ENCODE measurements at places on chromosomes 11 and 22.

GRCh38 chr11:24521601-24522000 lies 24.7 kb downstream of the LUZP2 start:
- DNase-seq = no peak

GRCh38 chr22:37999640-38000272 lies 15.4 kb upstream of the SOX10 start:
- DNase-seq = no peak

GRCh38 chr11:108787105-108787504 lies 122.2 kb downstream of the DDX10 start:
- DNase-seq = no peak

GRCh38 chr11:119759324-119759723 lies 30.3 kb upstream of the NECTIN1 start:
- no peak for DNase-seq

GRCh38 chr22:34841911-34842310 lies 224.0 kb upstream of the ISX start:
- DNase-seq = no peak

GRCh38 chr11:2542406-2542805 lies 97.6 kb downstream of the KCNQ1 start:
- no peak for DNase-seq

DNA sequence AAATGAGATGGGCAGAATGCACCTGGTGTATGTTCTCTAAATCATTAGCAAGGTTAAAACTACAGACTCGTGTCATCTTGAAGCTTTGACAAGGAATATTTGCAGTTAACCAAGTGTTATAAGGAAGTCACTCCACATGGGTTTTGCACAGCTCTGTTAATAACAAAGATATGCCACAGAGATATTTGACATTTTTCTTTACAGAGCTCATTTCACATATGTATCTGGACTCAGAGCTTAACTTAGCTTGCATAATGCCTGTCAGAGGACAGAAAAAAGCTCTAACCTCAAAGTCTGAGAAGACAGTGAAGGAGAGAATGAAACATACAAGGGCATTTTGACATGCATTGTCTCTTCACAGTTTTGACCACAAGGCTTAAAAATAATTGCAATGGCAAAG lies 105.5 kb downstream of the C11orf87 start:
- no peak for DNase-seq

- no peak for DNase-seq
Observed at GRCh38 chr22:27501191-27501936, 300.2 kb downstream of the MN1 start.

GRCh38 chr11:7270233-7270865 lies 18.6 kb downstream of the SYT9 start:
- DNase-seq = no peak

GRCh38 chr22:40524392-40525249 lies 111.9 kb downstream of the MRTFA start:
- DNase-seq = no peak

- DNase-seq = no peak
Observed at GRCh38 chr22:42025421-42025820, 26.8 kb downstream of the WBP2NL start.

DNA sequence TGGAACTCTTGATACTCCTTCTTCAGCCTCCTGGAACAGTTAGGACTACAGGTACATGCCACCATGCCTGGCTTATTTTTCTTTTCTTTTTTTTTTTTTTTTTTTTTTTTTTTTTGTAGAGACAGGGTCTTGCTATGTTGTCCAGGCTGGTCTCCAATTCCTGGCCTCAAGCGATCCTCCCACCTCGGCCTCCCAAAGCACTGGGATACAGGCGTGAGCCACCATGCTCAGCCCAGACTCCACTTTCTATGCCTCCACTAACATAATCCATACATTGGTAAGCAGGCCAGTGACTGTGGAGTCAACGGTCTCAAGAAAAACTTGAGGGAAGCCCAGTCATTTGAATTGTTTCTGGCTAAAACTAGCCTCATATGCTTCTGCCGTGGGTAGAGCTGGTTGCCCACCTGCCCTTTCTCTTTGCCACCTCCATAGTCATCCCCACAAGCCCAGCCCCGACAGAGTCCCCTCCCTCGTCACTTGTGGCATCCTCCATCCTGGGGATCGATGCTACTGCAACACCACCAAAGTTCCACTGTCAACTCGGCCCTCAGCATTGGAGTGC lies 2.4 kb downstream of the SCN2B start:
- no peak for DNase-seq

- DNase-seq = no peak
Observed at GRCh38 chr22:21943571-21944448, 8.8 kb downstream of the PPM1F start.

GRCh38 chr22:46287873-46288751 lies 8.6 kb upstream of the GTSE1 start:
- no peak for DNase-seq

DNA sequence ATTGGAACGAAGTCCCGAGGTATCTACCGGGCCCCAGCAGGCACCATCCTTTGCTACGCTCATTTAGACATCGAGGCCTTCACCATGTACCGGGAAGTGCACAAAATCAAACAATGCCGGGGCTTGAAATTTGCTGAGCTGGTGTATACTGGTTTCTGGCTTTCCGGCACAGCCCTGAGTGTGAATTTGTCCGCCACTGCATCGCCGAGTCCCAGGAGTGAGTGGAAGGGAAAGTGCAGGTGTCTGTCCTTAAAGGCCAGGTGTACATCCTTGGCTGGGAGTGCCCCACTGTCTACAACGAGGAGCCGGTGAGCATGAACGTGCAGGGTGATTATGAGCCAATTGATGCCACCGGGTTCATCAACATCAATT lies 158.8 kb upstream of the GUCY1A2 start:
- DNase-seq = no peak

DNA sequence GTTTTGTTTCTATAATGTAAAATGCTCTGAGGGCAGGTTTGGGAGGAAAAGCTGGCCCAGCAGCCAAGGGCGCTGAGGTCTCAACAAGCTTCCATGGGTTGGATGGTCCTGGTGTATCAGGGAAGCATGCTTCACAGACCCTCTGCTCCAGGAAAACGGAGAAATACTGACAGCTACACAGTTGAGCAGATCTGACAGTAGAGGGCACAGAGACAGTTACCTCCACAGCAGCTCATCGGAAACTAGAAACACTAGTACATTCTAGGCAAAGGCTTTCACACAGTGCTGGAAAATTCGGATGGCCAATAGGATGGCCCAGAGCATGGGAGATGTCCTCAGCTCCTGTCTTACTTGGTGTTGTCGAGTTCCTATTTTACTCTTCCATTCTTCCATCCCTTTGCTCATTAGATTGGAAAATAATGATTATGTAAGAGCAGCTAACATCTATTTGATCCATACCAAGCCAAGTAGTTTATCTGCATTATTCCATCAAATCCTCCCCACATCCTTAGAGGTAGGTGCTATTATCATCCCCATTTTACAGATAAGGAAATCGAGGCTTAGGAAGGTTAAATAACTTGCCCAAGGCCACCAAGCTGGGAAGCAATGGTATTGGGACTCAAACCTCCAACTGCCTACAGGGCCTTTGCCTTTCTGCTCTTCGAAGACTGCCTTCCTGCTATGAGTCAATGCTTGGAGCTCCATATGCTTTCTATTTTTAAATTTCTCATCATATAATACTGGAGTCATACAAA lies 28.3 kb downstream of the LMO2 start:
- DNase-seq = no peak

- no peak for DNase-seq
Observed at GRCh38 chr11:74418509-74418895, 20.3 kb upstream of the PGM2L1 start.

- no peak for DNase-seq
Observed at GRCh38 chr11:66880496-66881450, 23.9 kb downstream of the LRFN4 start.

GRCh38 chr11:9701799-9702198 lies 37.9 kb downstream of the SWAP70 start:
- DNase-seq = no peak

- DNase-seq = no peak
Observed at GRCh38 chr11:93574638-93575220, 31.5 kb upstream of the SMCO4 start.

GRCh38 chr11:131658952-131659351 lies 288.5 kb downstream of the NTM start:
- DNase-seq = no peak

DNA sequence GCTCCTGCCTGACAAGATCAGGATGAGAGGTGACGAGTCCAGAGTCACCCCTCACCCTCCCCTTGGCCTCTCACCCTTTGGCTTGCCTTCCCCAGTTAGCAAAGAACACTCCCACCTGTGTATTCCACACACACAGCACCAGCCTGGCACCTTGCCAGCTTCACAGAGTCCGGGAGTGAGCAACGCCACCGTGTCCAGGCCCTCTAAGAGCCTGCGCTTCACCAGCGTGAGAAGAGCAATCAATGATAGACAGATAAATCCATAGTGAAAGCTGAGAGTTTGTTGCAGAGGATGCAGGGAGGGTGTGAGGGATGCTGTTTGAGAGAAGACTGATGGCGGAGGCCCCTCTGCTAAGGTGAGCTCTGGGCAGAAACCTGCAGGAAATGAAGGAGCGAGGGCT lies 404.5 kb downstream of the LARGE1 start:
- DNase-seq = no peak

- DNase-seq = no peak
Observed at GRCh38 chr11:121032546-121032945, 8.6 kb downstream of the TBCEL start.

- no peak for DNase-seq
Observed at GRCh38 chr11:17878743-17879142, 134.1 kb downstream of the SERGEF start.

- no peak for DNase-seq
Observed at GRCh38 chr22:21940521-21940920, 12.1 kb downstream of the PPM1F start.

DNA sequence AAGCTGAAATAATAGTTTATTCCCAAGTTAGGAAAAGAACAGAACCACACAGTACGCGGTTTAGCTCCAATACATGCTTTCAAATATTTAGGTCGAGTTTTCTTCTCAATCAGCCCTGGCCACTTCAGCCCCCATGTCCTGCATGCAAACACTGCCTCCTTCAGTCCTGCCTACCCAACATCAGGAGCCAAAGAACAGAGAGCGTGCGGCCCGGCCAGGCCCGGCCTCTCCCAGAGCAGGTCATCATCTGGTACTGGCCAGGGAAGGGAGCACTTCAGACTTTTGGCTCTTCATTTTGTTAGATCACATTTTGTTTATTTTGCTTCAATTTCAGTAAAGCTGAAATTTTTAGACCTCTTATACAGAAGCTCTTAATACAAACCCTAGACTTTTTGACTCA lies 6.7 kb downstream of the BRD1 start:
- DNase-seq = no peak

DNA sequence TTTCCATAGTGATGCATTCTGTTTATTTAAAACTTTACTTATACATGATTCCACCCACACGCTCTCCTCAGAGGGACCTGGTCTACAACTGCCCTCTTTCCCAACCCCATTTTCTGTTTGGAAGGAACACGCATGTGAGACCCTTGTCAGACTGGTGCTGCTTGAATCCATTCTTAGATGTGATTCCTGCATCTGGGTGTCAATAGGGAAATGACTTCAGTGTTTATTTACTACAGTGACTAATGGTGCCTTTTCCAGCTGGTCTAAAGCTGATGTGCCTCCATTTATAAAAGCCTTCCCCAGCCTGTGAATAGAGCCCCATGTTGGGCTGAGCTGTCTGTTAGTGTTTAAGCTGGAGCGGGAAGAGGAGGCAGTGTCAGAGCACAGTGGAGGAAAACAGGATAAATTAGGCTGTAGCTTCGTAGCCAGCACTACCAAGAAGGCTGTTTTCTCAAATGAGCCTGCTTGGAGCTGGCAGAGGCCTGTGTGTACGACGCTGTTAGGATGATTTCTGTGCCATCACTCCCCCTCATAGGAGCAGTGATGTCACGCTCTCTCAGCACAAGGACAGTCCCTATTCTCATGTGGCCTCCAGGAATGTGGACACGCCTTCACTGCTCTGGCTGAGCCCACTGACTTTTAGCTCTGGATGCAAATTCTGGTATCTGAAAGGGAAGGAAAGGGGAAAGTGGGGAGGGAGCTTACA lies 18.9 kb upstream of the C11orf96 start:
- DNase-seq = no peak

DNA sequence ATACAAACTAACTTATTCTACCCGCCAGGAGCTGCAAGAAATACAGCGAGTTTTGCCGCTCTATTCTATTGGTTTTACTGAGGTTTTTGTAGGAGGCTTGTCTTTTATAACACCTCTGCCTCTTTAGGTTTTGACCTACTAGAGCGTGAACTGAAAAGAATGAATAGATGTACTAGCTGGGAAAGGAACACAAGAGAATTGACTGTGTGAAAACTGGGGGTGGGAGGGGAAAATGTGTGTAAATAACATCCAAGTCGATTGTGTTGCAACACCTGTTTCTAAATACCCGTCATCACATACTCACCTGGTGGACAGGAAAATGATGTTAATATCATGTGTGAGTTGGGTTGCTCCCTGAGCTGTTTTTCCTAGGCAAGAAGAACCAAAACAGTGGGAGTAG lies 12.9 kb upstream of the JHY start:
- DNase-seq = no peak

DNA sequence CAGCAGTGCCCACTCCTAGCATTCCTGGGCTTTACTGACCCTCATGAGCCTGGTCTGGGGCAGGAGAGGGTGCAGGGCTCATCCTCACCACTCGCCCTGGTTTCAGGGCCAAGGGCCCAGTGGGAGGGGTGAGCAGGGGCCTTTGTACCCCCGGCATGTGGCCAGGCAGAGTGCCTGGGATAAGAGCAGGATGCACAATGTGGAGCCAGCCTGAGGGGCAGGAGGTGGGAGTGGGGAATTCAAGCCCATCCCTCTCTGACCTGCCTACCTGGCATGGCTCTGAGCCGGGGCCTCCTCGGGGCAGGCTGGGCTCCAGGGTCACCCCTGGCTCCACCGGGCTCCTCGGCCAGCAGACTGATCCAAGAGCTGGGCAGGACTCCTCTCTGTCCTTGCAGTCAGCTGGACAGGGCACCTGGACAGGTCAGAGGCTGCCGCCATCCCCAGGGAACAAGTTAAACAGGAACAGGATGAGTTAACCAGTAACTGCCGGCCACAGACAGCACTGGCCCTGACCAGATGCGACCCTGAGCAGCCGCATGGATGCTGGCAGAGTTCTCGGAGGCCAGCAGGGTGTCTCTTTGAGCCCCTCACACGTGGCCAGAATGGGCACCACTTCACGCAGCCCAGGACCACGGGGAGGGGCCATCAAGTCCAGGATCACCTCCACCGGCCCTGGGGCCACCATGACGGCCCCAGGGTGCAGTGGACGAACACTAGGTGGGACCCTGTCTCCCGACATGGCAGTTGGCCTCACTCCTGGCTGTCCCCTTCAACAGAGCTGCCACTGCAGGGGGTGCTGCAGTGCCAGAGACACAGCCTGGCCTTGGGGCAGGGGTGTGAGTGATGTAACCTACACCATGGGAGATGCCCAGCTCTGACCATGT lies 5.0 kb downstream of the SIGIRR start:
- no peak for DNase-seq
